Activated CD4-positive, CD25-positive, alpha-beta regulatory T cell (primary cell): ENCODE measurements at places on chromosomes 16 and 17.

GRCh38 chr17:50956750-50957523, 90.8 kb upstream of the TOB1 start:
- DNase-seq = peak; percentile 34

GRCh38 chr17:77146882-77147281, 6.1 kb downstream of the SEC14L1 start:
- DNase-seq = no peak

DNA sequence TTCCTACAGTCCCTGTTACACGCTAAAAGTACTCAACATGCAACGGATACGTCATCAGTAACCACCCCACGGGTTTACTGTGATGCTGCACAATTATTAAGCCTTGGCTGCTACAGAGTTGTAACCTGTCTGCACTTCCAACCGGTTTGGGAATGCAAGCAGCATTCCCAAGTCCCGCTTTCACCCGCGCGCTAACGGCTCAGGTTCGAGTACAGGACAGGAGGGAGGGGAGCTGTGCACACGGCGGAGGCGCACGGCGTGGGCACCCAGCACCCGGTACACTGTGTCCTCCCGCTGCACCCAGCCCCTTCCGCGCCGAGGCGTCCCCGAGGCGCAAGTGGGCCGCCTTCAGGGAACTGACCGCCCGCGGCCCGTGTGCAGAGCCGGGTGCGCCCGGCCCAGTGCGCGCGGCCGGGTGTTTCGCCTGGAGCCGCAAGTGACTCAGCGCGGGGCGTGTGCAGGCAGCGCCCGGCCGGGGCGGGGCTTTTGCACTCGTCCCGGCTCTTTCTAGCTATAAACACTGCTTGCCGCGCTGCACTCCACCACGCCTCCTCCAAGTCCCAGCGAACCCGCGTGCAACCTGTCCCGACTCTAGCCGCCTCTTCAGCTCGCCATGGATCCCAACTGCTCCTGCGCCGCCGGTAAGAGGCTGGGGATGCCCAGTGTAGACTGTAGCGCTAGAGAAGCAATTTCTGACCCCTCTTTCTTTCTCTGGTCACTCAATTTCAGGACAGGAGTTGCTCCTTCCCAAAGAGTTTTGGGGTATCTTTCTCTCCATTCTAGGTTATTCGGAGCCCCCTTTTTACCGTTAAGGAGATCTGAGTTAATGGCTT, at the start of gene MT2A:
MT2A (plus strand) TSS at position 542 of the 833 bp plus-strand sequence; CDS start at position 614, 72 bp downstream.
- DNase-seq = peak; percentile 72

DNA sequence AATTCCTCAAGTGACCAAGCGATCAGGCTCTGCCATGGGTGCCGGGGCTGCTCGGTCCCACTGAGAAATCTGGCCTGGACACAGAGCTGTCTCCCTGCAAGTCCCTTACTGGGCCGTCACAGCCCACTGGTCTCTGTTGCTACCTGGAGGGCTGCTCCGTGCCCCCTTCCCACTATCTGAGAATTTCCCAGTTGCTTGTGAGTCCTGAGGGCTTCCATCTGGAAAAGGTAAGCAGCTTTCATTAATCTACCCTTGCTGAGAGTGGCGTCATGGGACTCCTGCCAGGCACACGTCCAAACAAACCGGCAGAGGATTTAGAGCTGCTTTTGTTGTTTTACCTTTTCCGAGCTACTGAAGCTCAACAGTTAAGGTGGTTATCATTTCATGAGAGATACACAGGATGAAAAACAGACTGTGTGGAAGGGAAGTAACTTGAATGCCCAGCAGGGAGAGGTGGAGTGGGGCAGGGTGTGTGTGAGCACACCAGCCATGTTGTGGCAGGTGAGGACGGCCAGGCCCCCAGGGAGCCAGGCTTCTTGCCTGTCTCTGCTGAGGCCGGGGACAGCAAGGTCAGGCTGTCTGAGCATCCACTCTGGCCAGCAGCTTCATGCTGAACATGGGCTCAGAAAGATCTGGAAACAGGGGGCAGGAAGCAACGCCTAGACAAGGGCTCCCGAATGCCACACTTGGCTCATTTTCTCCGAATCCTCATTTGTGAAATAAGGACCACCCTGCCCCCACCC, 50.6 kb downstream of the GTF3C1 start:
- DNase-seq = no peak
